ENCODE measurements at places on chromosomes 11 and 22. TPM values are rescaled to one million over a fixed set of nuclear protein-coding genes. Genes with fewer than 3 reads are reported as not detected.

DNA sequence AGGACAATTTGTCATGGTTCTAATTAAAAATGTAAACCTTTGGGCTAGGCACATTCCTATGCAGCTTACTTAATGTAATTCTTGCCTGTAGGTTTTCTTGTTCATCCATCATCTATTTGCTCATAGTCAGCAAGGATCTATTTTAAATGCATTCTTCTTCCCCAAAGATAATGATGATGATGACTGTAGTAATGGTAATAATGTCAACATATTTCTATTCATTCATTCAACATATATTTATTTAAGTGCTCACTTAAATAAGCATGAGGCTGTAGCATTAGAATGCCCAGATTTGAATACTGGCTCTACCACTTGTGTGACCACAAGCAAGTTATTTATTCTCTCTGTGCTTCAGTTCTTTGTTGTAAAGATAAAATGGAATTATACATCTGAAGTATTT, 169.6 kb upstream of the SYN3 start:
- peaks cover 5% of the 10 kb centered on the region for H3K36me3 ChIP-seq
- DNase-seq, result no peak
- no peak overlapping the region for H3K27ac ChIP-seq
- no peaks in the 10 kb centered on the region for H3K27me3 ChIP-seq
- no peak overlapping the region for H3K4me3 ChIP-seq

DNA sequence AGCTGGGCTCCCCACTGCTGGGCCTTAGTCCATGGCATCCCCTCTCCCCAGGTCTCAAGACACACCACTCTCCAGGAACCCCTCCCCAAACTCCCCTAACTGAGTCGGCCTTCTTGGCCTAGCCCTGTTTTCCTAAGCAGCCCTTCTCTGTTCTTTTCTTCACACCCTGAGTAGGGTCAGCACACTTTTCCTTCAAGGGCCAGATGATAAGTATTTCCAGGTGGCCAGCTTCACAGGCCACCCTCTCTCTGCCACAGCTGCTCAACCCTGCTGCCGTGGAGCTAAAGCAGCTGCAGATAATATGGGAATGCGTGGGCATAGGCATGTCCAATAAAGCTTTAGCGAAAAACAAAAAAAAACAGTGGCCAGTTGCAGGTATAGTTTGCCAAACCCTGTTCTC, 24.1 kb downstream of the DGCR2 start:
- H3K27ac ChIP-seq, result peak overlapping the region; percentile 27
- H3K36me3 ChIP-seq, result no peaks in the 10 kb centered on the region
- H3K4me3 ChIP-seq, result no peak overlapping the region
- no peaks in the 10 kb centered on the region for H3K27me3 ChIP-seq
- H3K4me1 ChIP-seq, result peaks cover 11% of the 10 kb centered on the region

DNA sequence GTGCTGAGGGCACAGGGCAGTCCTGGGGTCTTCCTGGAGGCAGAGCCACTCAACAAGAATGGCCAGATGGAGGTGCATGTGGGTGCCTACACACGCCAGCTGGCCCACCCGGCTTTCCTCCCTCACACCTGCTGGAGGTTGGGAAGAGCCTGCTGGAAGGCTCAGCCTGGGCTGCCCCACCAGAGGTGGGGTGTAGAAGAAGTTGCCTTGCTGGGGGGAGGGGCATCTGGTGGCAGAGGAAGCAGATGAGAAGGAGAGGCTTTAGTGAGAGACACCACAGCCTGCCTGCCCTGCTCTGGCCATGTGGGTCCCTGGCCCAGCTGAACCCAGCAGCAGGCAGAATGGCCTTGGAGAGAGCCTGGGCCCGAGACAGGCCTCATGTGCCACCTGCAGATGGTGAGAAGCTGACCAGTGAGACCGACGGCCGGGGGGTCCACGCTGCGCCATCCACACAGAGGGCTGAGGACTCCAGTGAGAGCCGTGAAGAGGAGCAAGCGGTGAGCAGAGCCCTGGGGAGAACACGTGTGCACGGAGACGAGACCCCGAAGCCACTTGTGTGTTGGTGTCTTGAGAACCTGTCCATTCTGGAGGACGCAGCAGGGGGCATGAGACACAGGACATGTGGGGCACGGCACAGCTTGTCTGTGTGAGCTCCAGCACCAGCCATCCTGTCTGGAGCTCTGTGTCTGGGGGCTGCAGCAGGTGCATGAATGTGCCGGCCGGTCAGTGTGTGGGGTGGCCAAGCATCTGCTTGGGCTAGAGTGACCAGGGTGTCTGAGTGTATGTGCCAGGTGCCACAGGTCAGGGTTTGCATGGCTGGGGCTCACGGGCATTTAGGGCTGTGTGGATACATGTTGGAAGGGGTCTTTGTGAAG, 2.7 kb downstream of the B4GALNT4 start:
- H3K36me3 ChIP-seq, result no peaks in the 10 kb centered on the region
- H3K27me3 ChIP-seq, result peaks cover 21% of the 10 kb centered on the region
- H3K4me3 ChIP-seq, result no peak overlapping the region

GRCh38 chr11:101914341-101914737, 471 bp upstream of the CEP126 start:
- peak; percentile 46 for DNase-seq
- peak overlapping the region; percentile 92 for H3K4me3 ChIP-seq
- peak overlapping the region; percentile 90 for H3K27ac ChIP-seq
- no peaks in the 10 kb centered on the region for H3K27me3 ChIP-seq
- H3K36me3 ChIP-seq, result no peaks in the 10 kb centered on the region

CABP4 gene
- not detected for total RNA-seq

TP53AIP1 gene
- not detected for total RNA-seq

OR2AG2 gene
- 0.11 TPM for total RNA-seq

FAM181B gene
- not detected for total RNA-seq

GSTT2B gene
- 38.8 TPM for total RNA-seq

TAF1D gene
- 98.7 TPM for total RNA-seq

HSD17B12 gene
- total RNA-seq, result 98.6 TPM

Data from HFFc6 (cell line).